Naive thymus-derived CD4-positive, alpha-beta T cell (primary cell): ENCODE measurements at places on chromosomes 13 and 19. TPM values are rescaled to one million over a fixed set of nuclear protein-coding genes. Genes with fewer than 3 reads are reported as not detected.
A peak's percentile ranks its signal among the peaks of the same experiment; 100 is the strongest.

- no peak for DNase-seq
Measured at GRCh38 chr13:33259296-33259695, 26.3 kb downstream of the STARD13 start.

The LILRA1 gene
- 4.3 TPM for total RNA-seq

DNA sequence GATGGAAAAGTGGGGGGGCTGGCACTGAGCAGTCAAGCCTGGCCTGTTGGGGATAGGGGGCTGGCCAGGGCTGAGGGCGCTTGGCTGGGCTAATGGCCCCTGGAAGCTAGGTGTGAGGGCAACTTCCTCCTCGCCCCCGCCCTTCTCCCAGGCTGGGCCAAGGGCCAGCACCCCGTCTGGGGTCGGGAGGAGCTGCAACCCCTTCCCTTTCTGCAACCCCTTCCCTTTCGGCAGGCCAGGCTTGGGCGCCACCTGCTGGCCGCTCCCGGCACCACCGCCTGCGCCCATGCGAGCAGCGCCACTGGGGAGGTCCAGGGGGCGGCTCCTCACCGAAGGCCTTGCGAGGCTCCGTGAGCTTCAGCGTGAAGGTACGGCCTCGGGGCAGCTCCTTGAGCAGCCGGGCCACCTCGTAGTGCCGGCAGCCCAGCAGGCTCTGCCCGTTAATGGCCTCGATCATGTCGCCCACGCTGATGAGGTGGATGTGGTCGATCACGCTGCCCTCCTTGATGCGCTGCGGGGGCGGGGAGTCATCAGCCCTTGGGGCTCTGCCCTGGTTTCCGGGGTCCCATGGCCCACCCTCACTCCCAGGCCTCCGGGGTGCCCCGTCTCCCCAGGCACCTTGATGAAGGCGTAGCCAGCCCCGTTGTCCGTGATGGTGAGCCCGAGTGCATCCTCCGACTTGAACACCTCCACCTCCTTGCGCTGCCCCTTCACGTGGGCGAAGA is 5.0 kb upstream of the PTGER1 start:
- peak; percentile 65 for DNase-seq

DNA sequence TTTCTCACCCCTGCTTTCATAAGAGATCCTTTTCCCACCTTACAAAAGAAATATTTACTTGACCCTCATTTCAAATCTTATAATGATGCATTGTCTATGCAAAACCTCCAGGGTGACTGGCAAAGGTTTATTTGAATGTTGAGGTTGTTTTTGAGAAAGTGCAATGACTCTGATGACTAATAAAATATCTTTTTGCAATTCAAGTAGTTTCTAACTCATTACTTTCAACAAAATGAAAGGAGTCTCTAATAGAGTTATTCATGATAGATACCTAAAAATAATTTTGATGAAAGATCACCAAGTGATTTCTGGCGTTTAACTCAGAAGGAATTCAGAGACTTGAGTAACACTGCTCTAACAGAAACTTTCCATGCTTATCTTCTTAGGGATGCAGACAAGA is 144.2 kb downstream of the FOXO1 start:
- DNase-seq, result no peak

- no peak for DNase-seq
Measured at GRCh38 chr13:51687947-51688714, 103.9 kb downstream of the WDFY2 start.

DNA sequence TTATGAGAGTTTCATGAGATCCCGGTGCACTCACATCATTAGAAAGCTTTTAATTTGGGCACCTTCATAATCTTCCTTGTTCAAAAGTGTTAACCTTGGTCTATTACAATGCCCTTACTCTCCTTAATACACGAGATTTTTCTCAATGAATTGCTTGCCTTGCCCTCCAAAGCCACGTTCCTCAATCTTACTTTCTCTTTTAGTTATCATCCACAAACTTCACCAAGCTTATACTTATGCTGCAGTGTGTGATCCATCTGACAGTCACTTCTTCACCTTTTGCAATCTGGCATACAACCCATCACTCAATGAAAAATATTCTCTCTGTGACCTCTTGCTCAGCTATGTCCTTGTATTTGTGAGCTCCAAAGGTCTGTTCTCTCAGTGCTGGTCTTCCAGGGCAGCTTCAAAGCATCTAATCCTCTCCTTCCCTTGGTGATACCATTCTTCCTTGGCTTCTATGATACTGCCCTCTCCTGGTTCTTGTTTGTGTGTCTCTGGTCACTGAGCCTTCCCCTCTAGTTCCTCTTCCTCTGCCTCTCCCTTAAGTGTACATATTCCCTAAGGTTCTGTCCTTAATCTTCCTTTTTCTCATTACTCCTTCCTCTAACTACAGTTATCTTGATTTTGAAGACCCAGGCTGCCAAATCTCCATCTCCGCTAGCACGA is 202.2 kb upstream of the STARD13 start:
- no peak for DNase-seq

DNA sequence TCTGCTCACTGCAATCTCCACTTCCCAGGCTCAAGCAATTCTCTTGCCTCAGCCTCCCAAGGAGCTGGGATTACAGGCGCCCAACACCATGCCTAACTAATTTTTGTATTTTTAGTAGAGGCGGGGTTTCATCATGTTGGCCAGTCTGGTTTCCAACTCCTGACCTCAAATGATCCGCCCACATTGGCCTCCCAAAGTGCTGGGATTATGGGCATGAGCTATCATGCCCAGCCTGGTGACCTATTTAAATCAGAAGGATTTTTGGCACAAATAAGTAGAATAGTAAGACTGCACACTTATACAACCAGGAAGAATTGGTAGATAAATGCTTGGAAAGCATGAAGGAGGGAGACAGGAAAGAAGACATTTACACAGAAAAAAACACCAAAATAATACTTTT is 53.4 kb upstream of the AKAP11 start:
- no peak for DNase-seq

GRCh38 chr19:35344511-35345031 is 3.1 kb upstream of the FFAR1 start:
- DNase-seq, result no peak

GRCh38 chr19:17237747-17238706 is 7.7 kb downstream of the NR2F6 start:
- DNase-seq, result no peak

The ICAM1 gene
- 37.4 TPM for total RNA-seq

- DNase-seq, result no peak
Measured at GRCh38 chr19:31332096-31332495, 17.1 kb downstream of the TSHZ3 start.

GRCh38 chr13:111908361-111908760 is 158.6 kb upstream of the SOX1 start:
- DNase-seq, result no peak

The SIGLEC10 gene
- 0.65 and 0.76 TPM in 2 replicates for total RNA-seq

The LRRC8E gene
- not detected for total RNA-seq

DNA sequence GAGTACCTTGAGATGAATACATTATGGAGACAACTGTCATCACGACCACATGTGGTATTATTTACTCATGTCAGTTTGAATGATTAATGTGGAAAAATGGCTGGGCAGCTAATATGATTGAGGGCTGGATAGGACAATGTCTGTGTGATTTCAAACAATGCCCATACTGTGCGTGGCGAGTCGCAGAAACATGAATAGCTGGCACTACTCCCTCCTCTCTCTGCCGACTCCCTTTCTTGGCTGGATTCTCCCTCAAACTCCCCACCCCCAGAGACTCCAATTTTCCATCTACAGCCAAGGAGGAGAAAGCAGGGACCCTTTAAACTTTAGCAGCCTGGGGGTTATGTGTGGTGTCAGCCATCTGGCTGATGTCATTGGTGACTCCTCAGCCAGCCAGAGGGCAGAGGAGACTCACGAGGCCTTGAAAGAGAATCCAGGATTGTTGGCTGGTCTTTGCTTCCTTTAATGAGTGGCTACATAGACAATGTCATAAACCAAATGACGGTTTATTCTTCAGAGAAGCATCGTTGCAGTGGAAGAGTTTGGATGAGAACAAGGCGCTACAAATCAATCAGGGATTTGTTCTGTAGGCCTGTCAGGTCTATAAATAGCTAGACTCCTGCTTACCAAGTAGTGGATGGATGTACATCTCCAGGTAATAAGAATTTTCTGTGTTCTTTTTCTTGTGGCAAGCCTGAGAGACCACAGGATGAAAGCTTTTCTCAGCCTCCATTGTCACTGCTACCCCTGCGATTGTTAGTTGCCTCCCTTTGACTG is 165.6 kb downstream of the DLEU7 start:
- DNase-seq, result no peak

DNA sequence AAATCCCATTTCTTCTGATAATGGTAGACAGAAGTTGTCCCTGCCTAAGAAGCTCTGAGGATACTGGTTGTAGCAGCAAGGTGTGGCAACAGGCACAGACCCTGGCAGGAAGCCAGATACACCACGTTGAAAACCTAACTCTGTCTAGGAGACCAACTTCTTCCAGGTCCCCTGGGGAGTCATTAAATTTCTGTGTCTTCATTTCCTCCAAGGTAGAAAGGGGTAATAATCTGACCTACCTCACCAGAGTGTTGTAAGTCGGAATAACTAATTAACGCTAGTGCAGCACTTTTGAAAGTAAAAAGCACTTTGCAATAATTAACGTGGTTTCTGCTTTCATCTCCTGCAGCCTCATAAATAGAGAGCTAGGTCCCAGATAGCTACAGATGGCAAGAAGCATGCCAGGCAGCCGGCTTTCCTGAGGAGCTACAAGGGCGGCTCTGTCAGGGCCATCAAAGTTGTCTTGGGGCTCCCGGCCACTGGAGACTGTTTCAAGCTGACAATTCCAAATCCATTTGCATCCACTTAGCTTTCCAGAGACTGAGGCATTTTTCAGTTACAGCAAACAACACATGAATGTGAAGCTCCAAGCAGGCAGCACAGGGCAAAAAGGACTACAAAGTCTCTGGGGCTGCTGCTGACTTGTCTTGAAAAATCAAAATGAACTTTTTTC is 176.2 kb downstream of the FOXO1 start:
- no peak for DNase-seq

DNA sequence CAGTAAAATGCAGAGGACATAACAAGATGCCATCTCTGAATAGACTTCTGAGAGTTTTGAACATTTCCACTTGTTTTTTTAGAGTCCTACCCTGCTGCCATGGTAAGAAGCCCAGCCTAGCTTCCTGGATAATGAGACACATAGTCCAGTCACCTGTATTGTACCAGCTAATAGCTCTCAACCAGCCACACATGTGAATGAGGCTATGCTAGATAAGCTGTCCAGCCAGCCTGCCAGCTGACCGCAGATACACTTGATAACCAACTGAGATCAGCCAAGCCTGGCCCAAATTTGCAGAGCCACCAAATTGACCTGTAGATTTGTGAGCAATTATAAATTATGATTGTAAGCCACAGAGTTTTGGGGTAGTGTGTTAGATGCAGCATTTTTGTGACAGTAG is 10.7 kb downstream of the RFXAP start:
- no peak for DNase-seq

GRCh38 chr13:61294467-61295191 is 121.0 kb downstream of the PCDH20 start:
- no peak for DNase-seq

GRCh38 chr19:43597876-43598275 is 1.5 kb downstream of the ZNF576 start:
- DNase-seq, result no peak

The PSG6 gene
- total RNA-seq, result not detected in 2 replicates

The CYSLTR2 gene
- 3.5 TPM for total RNA-seq

GRCh38 chr19:47057328-47057727 is 8.9 kb upstream of the TMEM160 start:
- no peak for DNase-seq

- DNase-seq, result peak; percentile 35
Measured at GRCh38 chr19:1237754-1238368, at the start of gene CBARP. Gene CBARP (minus strand): TSS chr19:1238005. CDS start chr19:1236100, 1,905 bp downstream.

DNA sequence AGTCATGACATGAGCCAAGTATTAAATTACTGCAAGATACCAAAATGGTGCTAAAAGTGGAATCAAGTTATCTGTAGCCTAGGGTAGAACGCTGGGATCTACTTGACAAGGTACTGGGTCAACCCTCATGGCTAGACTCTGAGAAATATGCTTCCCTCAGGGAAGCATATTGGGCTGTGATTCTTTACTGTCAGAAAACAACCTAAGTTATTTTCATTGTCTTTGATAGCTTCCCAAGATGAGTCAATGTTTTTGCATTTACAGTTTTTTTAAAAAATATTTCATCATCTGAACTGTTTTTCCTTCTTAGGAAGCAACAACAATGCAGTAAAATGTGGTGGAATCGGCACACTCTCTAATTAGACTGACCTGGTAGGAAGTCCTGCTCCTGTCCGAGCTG is 218.0 kb downstream of the RGCC start:
- DNase-seq, result no peak

DNA sequence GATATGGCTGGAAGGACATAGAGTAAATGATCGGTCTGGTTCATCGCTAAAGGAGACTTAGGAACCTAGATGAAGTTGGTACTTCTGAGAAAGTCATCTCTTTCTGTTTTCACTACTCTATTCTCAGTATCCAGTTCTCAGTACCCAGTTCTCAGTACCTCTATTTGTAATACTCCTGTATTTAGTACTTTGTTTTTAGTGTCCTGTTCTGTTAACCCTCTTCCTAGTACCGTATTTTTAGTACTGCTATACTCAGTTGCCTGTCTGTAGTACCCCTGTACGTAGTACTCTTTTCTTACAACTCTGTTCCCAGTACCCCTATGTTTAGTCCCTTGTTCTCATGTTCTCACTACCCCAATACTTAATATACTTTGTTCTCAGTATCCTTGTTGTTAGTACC is 1.2 kb downstream of the RFXAP start:
- DNase-seq, result no peak

The KIR3DL1 gene
- total RNA-seq, result not detected

The DACH1 gene
- 0.49 TPM for total RNA-seq

DNA sequence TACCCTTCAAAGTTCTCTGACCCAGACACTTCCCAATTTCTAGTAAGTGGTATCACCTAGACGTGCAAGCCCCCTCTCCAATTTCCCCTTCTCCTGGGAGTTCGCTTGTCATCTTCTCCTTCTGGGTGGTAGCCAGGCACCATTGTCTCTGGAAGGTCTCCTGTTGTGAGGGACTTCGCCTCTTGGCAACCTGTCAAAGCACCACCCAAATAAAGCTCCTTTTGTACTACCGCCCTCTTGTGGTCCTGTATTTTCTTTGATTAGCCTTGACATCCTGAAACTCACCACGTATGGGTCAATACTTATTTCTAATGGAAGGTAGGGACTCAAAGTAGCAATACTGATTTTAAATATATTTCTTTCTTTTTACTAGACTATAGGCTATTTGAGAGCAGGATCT is 8.2 kb downstream of the GPC5 start:
- DNase-seq, result no peak

DNA sequence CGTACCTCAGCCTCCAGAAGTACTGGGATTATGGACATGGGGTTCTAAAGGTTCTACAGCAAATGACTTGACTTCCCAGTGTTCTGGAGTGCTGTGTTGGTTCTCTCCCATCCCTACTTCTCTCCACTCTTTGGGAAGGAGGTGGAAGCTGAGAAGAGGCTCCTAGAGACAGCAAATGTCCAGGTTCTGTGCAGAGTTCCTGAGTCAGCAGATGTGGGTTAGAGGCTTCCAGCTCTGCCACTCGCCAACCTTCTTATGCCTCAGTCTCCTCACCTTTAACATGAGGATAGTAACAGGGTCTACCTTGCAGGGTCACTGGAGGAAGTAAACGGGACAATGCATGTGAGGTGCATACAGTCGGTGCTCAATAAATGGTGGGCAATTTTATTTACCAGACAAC is 80.5 kb upstream of the VSTM2B start:
- DNase-seq, result no peak

The SH3GL1 gene
- total RNA-seq, result 38.5 TPM

The GPR12 gene
- total RNA-seq, result not detected

GRCh38 chr13:50030315-50030714 is 15.1 kb downstream of the KCNRG start:
- DNase-seq, result no peak

GRCh38 chr13:111171629-111172028 is 56.5 kb downstream of the ARHGEF7 start:
- DNase-seq, result no peak
